Left cardiac atrium (tissue), 4 donors: ENCODE measurements at places on chromosomes 5 and 9. TPM values are rescaled to one million over a fixed set of nuclear protein-coding genes. Genes with fewer than 3 reads are reported as not detected.

DNA sequence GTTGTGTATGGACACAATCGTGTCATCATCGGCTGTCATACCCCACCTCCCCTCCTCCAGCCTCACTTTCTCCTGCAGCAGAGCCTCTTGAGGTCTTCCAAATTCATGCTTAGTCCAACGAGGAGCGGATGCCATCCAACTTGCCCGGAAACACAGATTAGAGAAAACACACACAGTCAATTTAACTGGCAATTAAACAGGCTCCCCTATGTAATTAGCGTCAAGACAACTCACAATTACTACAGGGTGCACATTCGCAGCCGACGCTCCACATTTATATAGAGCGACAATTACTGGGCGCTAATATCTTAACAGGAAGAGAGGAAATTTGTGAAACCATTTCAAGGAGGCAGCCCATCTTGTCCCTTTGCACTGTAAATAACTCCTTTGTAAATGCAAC lies 86.0 kb upstream of the ZNF618 start:
- no peak for DNase-seq

DNA sequence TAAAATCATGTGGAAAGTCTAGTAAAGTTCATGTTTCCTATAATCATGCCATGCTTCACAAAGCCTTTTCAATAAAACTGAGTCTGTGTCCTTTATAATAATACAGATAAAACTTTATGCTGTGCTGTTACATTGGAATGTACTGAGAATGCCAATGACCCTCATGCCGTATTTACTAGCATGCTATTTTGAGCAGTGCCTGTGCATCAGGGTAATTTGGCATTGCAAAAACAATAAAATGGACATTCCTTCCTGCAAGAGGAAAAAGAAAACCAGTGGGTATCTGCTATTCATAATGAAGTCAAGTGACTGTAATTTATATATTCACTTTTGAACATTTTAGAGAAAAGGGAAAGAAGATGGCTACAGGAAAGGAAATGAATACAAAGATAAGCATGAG lies 159.0 kb downstream of the PBX3 start:
- DNase-seq: no peak

STC2 gene
- 17.5 TPM for total RNA-seq

DNA sequence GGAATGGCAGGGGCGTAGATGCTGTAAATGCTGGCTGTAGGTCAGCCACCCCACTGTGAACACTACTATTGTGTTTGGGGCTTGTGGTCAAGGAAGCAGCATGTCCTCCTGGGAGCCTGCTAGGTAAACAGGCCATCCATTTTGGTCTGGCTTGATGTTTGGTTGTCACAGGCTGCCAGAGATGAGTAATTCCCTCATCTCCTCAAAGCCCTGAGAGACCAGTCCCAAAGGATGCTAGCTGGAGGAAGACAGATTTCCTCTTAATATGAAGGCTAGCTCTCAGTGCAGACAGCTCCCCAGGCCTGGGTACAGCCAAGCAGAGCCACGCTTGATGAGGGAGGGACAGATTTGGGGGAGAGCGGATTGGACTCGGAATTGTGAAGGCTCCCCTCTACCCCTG lies 72.5 kb upstream of the MAP1B start:
- no peak for DNase-seq

DNA sequence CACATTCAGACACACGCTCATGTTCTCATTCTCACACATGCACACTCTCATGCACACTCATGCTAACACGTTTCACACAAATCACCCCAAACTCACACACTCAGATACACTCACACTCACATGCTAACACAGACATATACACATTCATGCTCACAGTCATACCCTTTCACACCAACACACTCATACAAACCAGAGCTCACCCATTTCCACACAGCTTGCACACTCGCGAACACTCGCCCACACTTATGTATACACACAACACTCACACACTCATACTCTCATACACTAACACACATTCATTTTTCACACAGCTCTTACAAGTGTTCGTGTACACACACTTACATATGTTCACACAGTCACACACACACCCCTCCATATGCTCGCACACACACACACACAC lies 64.1 kb upstream of the IL17B start:
- no peak for DNase-seq

DNA sequence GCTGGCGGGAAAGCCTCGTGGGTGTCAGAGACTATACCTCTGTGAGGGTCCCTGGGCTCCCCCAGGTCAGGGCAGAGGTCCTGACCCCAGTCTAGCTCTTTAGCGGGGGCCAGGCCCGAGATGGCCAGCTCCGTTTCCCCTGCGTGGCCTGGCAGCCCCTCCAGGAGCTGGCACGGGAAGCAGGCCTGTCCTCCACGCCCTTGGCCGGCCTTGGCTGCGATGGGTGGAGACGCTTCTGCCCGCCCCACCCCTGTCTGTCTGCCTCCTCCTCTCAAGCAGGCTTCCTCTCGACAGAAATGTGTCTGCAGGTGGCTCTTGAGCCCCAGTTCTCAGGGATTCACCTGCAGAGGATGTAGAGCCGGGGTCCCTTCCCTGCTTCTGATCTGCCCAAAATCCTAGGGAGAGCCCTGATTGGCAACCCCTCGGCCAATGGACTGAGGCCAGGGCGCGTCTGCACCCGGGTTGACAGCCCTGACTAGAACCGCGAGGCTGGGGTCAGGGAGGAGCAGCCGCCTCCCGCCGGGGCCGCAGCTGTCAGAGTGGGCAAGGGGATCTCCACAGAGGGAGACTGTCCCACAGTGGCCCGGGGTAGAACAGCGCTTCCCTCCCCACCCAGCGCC lies 2.6 kb upstream of the GRIN1 start:
- DNase-seq: no peak

DNA sequence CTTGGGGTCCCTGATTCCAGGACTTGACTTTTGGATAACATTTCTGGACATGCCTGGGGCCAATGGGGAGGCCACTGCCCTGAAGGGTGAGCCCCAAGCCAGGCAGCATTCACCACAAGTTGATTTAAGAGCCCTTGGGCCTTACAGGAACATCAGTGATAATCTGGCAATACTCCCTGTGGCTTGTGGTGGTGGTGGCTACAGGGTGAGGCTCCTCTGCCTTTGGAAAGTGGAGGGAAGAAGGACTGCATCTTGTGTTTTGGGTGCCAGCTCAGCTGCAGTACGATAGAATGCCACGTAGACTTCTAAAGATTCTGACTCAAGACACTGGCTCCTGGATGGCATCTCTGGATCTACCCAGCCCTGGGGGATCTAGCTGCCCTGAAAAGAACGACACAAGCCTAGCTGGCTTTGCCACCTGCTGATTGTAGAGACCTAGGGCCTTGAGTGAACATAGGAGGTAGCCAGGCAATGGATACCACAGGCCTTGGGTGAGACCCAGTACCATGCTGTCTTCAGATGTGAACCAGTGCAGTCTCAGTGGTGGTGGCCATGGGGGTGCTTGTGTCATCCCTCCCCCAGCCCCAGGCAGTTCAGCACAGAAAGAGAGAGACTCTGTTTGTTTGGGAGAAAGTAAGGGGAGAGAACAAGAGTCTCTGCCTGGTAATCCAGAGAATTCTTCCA lies 79.0 kb upstream of the DAP start:
- no peak for DNase-seq

GRCh38 chr5:89399548-89399947 lies 516.6 kb upstream of the MEF2C start:
- DNase-seq: no peak

- no peak for DNase-seq
Measured at GRCh38 chr5:34523387-34523726, 132.8 kb upstream of the RAI14 start.
